ENCODE measurements at places on chromosomes 6 and 20. TPM values are rescaled to one million over a fixed set of nuclear protein-coding genes. Genes with fewer than 3 reads are reported as not detected.

The TOMM34 gene
- 41.1 TPM for total RNA-seq

The POLH gene
- total RNA-seq, result 10.3 TPM

The IRAK1BP1 gene
- 0.74 TPM for total RNA-seq

The MICA gene
- 26.1 TPM for total RNA-seq

The BPI gene
- not detected for total RNA-seq

The CRYBG1 gene
- total RNA-seq, result 0.61 TPM

The TFAP2D gene
- not detected for total RNA-seq

The MROH8 gene
- total RNA-seq, result 0.81 TPM

The GPR6 gene
- total RNA-seq, result not detected

The UTRN gene
- 15.5 TPM for total RNA-seq

The PM20D2 gene
- total RNA-seq, result 13.3 TPM

The SLC22A16 gene
- not detected for total RNA-seq

The AVP gene
- total RNA-seq, result not detected

The LIN28B gene
- 1.8 TPM for total RNA-seq

The HLA-DQA2 gene
- not detected for total RNA-seq

The TNFAIP3 gene
- 12.3 TPM for total RNA-seq

The AIF1 gene
- total RNA-seq, result not detected

The SLC17A5 gene
- total RNA-seq, result 10.3 TPM

The PACRG gene
- not detected for total RNA-seq

The DNMT3B gene
- total RNA-seq, result 4.2 TPM

The ZNF343 gene
- 13.1 TPM for total RNA-seq

The GMPR gene
- total RNA-seq, result 0.61 TPM

The CDH26 gene
- 0.10 TPM for total RNA-seq

The PLAGL2 gene
- total RNA-seq, result 12.1 TPM

The UBE3D gene
- 4.5 TPM for total RNA-seq

The THBS2 gene
- total RNA-seq, result not detected

The ZNF334 gene
- not detected for total RNA-seq

The SLC12A5 gene
- 14.8 TPM for total RNA-seq

The POPDC3 gene
- total RNA-seq, result 30.2 TPM

The DDX43 gene
- not detected for total RNA-seq

All from A549 treated with RU486 at 1 μM for 4 hours (cell line).